Pulmonary artery endothelial cell (primary cell): ENCODE measurements at places on chromosomes 7 and 10. TPM values are rescaled to one million over a fixed set of nuclear protein-coding genes. Genes with fewer than 3 reads are reported as not detected.

- no peak for DNase-seq
These were observed 138.3 kb upstream of the KLF14 start for GRCh38 chr7:130872341-130872740.

DNA sequence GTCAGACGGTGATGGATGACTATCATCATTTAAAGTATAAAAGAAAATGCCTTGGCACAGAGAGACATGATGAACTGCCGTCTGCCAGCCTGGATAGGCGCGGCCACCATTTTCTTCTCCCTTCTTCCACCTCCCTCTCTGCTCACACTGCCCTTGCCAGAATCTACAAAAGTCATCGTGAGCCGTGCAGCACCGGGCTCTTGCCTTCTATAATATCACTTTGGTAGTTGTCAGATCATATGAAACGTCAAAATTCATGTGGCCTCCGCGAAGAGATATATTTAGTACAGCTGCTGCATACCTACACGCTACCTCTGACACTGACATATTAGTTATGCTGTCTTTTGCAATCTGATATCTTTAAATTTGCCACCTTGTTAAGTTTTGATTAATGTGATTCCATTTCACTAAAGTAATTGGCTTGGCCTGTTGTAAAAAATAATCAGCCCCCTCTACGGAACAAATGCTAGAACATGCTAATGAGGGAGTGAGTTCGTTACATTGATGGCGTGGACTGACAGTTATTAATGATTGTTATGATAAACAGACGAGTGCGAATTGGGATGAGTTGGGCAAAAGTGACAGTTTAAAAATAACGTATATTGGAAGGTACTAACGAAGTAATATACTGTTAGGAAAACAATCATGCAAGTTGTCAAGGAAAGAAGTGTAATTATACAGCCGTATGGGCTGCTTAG is 214.9 kb downstream of the LRMDA start:
- DNase-seq: no peak

GRCh38 chr10:3468919-3469638 is 296.5 kb upstream of the PITRM1 start:
- DNase-seq: no peak

GRCh38 chr10:18293536-18294510 is 153.6 kb downstream of the CACNB2 start:
- DNase-seq: no peak

The C10orf67 gene
- total RNA-seq: not detected in 2 replicates

DNA sequence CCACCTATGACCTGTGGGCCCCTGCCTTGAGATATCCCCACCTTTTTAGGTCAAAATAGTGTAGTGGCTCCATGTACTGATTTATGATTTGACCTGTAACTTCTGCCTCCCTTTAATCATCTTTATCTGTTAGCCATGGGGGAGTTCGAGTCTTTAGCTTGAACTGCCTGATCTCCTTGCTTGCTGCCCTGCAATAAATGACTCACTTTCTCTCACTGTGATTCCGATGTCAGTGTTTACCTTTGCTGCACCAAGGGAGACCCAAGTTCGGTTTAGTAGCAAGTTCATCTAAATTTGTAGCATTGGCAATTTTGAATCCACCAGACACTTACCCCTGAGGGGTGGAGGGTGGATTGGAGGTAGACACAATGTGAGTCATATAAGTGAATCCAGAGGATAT is 814.6 kb upstream of the AUTS2 start:
- DNase-seq: no peak

- DNase-seq: no peak
These were observed 659.7 kb upstream of the IGFBP3 start for GRCh38 chr7:46580766-46581165.

The CYP2C19 gene
- total RNA-seq: 0.07 TPM in 1 of 2 replicates, not detected in the other

The IRF5 gene
- total RNA-seq: 0.18 and 0.26 TPM in 2 replicates

The VWC2 gene
- total RNA-seq: not detected in 2 replicates

GRCh38 chr7:73986158-73986631 is 41.8 kb upstream of the ELN start:
- no peak for DNase-seq

The NAT16 gene
- not detected in 2 replicates for total RNA-seq

The SDHAF3 gene
- 4.6 and 7.5 TPM in 2 replicates for total RNA-seq

DNA sequence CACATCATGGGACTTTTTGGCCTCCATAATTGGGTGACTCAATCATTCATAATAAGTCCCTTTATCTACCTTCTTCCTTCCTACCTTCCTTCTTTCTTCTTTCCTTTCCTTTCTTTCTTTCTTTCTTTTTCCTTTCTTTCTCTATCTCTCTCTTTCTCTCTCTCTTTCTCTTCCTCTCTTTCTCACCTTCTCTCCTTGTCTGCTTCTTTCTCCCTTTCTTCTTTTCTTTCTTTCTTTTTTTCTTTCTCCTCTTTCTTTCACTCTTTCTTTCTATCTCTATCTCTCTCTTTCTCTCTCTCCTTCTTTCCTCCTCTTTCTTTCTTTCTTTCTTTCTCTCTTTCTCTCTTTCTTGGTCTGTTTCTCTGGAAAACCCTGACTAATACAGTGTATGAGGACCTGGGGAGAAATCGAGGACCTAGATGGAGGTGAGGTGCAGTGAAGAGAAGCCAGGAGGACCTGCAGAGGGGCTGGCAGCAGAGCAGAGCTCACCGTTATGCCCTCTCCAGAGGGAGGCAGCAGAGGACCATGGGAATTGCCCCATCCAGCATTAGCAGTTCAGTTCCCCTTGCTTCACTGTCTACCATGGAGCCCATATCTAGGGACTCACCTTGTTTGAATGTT is 52.7 kb upstream of the BTRC start:
- no peak for DNase-seq

GRCh38 chr7:102097601-102098161 is 189.0 kb upstream of the SH2B2 start:
- DNase-seq: no peak

GRCh38 chr7:135808206-135808605 is 59.6 kb upstream of the FAM180A start:
- DNase-seq: no peak

The ASNS gene
- 8.5 and 17.0 TPM in 2 replicates for total RNA-seq

GRCh38 chr10:86733260-86733671 is 23.2 kb upstream of the BMPR1A start:
- DNase-seq: no peak
